ENCODE measurements at places on chromosomes 4 and X. TPM values are rescaled to one million over a fixed set of nuclear protein-coding genes. Genes with fewer than 3 reads are reported as not detected.

GRCh38 chr4:88398381-88398780, 19.7 kb downstream of the HERC6 start:
- no peak for DNase-seq
- H3K27ac ChIP-seq: no peak overlapping the region
- no peak overlapping the region for H3K4me3 ChIP-seq
- H3K36me3 ChIP-seq: peaks cover 8% of the 10 kb centered on the region
- H3K4me1 ChIP-seq: no peaks in the 10 kb centered on the region
- H3K27me3 ChIP-seq: no peaks in the 10 kb centered on the region

- no peak overlapping the region for H3K4me3 ChIP-seq
- H3K27me3 ChIP-seq: peaks cover 2% of the 10 kb centered on the region
- no peak overlapping the region for H3K27ac ChIP-seq
- peaks cover 23% of the 10 kb centered on the region for H3K36me3 ChIP-seq
- no peaks in the 10 kb centered on the region for H3K4me1 ChIP-seq
- DNase-seq: no peak
These were observed 24.4 kb downstream of the TACC3 start for GRCh38 chr4:1745697-1746096.

F9 gene
- not detected for total RNA-seq

NDUFC1 gene
- 56.2 TPM for total RNA-seq

CFAP99 gene
- total RNA-seq: not detected
